Lower leg skin (tissue), 4 donors: ENCODE measurements at places on chromosomes 5 and 9. TPM values are rescaled to one million over a fixed set of nuclear protein-coding genes. Genes with fewer than 3 reads are reported as not detected.

CCNJL gene
- total RNA-seq, result 0.11 TPM

SPATA31E1 gene
- total RNA-seq, result not detected

AQP7 gene
- total RNA-seq, result 6.9 TPM

PDE8B gene
- total RNA-seq, result 2.9 TPM

CDH18 gene
- 0.29 TPM for total RNA-seq

CSF2 gene
- total RNA-seq, result not detected

- no peak for DNase-seq
These were observed 11.3 kb upstream of the DIPK1B start for GRCh38 chr9:136700959-136701667.

GRCh38 chr5:56532466-56532865, 282.9 kb upstream of the MAP3K1 start:
- no peak for DNase-seq

DNA sequence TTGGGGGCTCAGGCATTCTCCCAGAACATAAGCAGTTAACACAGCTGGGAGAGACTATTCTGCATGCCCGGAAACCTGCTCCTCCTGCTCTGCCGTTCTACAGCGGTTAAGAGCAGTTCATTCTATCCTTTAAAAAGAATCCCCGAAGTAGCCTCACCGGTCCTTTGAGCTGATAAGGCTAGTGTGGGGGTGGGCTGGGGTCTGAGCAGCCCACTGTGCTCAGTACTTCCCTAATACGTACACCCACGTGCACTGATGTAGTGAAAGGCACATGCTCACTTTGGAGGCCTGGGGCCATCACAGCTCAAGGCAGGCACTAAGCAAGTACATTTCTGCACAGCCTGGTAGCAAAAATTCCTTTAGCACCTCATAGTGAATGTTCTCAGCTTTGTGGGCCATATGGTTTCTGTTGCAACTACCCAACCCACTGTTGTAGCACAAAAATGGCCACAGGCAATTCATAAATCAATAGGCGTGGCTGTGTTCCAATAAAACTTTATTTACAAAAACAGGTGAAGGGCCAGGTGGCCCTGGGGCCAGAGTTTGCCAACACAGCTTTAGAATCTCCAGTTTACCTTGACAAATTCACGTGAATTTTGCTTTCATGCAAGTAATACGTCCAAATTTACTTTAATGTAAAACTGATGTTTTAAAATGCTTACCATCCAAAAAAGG, 136.4 kb downstream of the ZNF354C start:
- no peak for DNase-seq

DNA sequence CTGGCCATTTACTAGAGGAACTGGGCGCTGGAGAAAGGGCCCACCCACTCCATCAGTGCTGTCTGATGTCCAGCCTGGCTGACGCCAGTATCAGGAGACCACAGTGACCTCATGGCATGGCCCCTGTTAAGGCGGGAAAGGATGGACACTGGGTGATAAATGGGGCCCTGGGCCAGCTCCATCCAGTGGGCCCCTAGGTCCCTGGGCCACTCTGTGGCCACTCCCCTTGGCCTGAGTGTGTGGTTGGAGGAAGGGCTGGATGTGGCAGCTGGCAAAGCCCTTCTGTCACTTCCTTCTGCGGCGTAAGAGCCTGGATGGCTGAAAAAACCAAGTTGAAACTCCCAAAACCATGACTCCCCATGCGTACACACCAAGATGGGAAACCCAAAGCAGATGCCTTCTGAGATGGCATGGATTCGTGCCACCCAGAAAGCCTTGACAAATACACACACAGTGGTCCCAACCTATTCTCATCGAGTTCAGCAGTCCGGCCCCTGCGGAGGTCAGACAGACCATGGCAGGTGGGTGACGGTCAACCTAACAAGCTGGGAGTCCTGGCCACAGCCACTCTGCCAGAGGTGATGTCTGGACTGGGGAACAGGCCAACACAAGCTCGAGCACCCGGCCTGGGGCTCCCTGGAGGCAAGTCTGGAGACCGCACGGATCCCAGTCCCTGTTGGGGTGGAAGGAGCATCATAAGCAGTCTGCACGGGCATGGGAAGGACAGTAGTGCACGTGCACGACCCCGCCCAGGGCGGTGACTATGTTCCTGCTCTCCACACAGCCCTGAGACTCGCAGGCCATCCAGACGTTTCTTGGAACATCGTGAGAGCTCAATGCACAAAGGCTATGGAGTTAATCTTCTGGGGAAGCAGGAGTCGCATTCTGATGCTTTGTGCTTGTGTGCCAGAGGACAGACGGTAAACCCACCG, 45.2 kb upstream of the NOTCH1 start:
- no peak for DNase-seq

DNA sequence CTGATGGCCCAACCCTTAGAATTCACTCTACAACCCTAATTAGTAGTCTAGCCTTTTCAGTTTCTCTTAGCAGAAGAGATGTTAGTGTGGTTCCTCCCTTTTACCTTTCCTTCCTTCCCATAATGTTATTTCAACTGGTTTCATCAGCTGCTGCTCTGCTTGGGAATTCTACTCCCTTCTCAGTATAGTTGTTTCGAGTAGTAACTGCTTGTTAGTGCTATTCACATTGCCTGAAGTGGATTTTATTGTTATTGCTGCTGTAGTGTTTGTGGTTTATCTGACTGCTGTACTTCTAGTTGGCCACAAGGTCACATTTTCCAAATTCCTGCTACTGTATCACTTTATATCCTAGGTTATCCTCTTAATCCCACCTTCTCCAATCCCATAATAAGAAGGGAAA, 29.7 kb downstream of the SMIM15 start:
- no peak for DNase-seq

DNA sequence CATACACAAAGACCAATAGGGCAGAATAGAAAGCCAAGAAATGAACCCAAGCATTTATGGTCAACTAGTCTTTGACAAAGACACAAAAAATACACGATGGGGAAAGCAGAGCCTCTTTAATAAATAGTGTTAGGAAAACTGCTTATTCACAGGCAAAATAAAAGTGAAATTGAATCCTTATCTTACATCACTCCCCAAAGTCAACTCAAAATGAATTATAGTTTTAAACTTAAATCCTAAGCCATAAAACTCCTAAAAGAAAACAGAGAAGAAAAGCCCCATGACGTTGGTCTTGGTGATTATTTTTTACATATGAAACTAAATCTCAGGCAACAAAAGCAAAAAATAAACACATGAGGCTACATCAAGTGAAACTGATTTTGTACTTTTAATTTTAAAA, 46.8 kb downstream of the CHSY3 start:
- DNase-seq, result no peak

DNA sequence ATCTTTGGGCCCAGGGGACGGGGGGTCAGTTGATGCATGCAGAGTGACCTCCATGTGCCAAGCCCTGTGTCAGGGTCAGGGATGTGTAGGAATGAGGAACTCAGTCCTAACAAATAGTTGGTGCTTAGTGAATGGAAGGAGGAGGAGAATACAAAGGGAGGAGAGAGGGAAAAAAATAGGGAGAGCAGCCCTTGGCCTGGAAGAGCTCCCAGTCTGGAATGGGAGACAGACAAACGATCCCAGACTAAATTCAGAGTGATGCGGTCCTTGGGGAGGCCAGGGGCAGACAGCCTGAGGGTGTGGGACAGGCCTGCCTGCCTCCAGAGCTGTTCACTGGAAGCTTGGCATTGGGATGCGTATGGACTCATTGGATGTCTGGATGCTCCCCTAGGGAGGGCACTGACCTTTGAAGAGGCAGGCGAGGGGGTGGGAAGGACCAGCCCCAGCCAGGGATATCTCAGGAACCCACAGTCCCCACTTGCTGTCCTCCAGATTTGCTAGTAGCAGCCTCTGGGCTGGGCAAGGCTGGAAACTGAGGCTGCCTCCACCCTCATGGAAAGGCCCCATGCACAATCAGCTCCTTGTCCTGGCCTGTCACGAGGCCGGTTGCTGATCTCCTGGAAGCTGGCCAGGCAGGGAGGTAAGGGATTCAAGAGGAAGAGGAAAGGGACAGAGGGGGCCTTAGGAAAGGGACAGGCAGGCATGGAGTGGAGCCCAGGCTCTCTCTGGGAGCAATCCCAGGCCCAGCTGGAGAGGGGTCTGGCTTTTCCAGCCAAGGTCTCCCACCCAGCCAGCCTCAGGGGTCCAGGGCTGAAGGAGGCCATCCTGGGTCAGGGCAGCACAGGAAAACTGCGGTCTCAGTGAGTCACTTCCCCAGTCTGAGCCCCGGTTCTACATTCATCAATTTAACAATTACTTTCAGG, 69.0 kb upstream of the GGTA1 start:
- DNase-seq, result no peak

DNA sequence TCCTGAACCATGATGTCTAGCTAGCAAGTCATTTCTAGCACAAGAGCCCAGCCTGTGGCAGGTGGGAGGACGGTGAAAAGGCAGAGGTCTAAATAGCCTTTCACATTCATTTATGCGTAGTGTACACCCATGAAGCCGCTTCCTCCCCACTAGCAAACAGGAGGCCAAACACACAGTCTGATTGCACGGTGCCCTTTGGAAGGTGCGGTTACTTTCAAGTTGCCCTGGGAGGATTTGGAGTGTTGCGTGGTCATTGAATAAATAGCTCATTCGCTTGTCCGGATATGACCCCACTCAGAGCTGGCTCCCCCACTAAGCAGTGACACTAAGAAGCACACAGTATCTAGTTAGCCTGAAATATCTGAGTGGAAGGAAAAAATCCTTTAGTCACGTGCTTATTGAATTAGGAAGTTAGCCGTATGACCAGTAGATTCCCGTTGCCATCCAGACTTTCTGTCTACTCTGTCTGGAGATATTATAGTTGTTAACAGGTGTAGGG, 664 bp upstream of the ARSB start:
- DNase-seq, result no peak

DNA sequence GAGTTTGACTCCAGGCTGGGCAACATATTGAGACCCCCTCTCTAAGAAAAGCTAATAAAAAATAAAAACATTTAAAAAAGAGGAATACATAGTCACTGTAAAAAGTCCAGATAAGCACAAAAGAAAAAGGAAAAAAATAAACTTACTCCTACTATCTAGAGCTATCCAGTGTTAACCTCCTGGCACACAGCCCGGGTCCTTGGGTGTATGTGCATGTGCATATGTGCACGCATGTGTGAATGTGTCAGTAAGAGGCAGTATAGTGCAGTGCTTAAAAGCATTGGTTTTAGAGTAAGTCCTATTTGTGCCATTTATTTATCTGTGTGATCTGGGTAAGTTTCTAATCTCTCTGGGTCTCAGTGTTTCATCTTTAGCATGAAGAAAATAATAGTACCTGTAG, 26.7 kb downstream of the FAM219A start:
- DNase-seq, result no peak

DNA sequence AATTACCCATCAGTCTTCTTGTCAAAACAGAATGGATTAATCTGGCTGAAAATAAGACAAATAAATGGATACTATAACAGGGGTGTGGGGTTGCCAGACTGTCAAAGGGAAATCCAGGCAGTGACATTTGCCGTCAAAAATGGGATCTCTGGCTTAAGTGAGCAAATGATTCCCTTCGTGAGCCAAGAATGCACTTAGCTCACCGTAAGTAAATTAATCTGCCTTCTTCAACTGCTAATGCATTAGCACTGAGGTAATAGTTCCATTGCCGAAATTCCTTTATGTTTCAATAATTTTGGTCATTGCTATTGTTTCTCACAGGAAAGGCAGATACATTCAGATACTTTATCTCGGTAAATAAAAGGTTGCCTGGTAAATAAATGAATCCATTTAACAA, 377.8 kb downstream of the KIAA0825 start:
- DNase-seq, result no peak

DNA sequence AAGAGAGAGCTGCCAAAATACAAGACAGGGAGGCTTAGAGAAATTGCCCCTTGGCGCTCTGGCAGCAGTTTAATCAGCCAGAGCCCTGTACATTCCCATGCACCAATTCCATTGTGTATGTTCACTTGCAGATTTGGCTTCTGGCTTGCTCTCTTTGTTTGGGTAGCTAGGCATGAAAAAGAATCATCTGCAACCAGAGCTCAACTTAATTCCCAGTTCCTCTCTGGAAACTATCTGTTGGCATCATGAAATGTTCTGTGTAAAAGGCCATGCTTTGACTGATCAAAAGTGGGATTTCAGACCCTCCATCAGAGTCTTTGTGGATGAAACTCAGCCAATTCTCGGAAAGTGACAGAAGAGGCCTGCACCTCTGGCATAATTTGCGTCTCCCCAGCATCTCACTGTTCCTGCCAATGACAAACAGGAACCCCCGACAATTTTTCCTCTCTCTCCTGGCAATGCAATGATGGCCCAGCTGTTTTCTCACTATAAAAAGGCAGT, 53.8 kb upstream of the RAD23B start:
- no peak for DNase-seq

GRCh38 chr5:68873198-68873597, 220.6 kb upstream of the SLC30A5 start:
- no peak for DNase-seq
